GM04504 (cell line): ENCODE measurements at places on chromosomes 2 and 18.

DNA sequence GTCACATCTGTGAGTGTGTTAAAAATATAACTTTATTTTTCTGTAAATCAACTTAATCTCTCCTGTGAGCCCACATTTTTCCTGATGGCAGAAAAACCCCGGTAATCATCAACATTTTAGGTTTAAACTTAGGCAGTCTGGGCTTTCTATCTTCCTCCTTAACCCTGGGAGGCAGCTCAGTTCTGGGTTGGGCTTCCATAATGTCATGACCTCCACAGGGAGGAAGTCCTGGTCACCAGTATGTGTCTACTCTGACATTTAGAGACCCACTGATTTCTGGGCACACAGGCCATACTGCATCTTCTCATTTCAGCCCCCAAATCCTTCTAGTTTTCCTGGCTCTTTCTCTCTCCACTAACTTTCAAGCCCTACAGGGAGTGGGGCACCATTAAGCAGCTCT is 181.2 kb downstream of the DYSF start:
- DNase-seq, result no peak

GRCh38 chr2:185658750-185659149 is 79.9 kb upstream of the FSIP2 start:
- no peak for DNase-seq

GRCh38 chr2:139214801-139215200 is 434.6 kb upstream of the NXPH2 start:
- DNase-seq, result no peak

DNA sequence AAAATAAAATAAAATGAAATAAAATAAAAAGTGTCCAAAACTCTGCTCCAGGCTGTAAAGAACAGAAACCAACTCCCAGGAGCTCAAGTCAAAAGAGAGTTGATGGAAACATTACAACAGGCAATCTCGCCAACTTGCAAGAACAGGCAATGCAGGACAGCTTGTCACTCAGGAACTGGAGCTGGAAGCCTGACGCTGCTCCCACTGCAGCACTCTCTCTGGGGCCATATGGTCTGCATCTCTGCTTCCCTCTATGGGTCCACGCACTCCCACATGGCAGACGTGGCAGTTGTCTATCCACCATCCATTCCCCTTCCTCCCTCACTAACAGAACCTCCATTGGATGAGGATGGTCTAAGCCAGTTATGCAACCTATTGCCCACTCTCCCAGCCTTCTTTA is 23.3 kb upstream of the ARPC2 start:
- DNase-seq, result no peak

GRCh38 chr2:179595284-179595683 is 266.1 kb downstream of the ZNF385B start:
- no peak for DNase-seq

DNA sequence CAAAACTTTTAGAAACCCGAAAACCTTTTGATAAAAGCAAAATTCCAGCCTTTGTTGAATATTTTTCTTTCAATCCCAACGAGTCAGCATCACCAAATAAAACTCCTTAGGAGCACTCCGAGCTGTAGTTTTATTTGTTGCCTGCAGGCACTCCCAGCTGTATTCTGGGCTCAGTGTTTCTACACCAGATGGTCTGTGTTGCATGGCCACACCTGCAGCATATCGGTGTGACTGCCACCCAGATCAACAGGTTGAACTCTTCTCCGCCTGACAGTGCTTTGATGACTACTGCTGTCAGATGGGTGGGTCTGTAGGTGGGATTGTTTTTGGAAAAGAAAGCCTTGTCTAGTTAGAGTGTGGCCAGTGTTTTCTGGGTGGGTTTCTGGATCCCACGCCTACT is 32.7 kb downstream of the APCDD1 start:
- DNase-seq, result no peak

- no peak for DNase-seq
Observed at GRCh38 chr2:148969659-148970061, 68.8 kb upstream of the LYPD6B start.

DNA sequence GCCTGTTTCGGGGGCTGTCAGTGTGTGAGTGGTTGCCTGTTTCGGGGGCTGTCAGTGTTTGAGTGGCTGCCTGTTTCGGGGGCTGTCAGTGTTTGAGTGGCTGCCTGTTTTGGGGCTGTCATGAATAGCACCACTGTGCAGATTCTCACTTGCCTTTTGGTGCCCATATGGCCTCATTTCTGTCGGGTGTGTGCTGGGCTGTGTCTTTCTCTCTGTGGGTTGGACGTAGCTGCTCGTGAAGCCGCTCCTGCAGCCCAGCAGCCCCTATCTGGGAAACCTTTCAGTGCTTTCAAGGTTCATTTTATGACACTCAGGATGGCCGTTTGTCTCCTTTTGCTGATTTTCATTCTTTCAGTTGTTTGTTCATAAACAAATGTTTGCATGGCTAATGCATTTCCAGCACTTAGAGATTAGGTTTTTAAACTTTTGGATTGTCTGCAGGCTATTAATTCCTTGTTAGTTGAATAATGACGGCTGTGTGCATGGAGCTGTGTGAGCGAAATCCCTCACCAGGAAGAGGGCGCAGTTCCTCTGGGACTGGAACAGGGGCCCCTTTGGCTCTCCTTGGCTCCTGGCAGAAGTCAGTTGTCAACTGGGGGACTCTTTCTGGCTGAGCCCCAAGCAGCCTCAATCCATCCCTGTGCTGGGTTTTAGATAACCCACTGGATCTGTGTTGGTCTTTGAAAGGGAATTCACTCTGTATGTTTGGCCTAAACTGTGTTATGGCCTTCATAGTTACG is 10.8 kb downstream of the AGAP1 start:
- DNase-seq, result no peak

GRCh38 chr2:6787376-6787775 is 78.3 kb downstream of the CMPK2 start:
- DNase-seq, result no peak

GRCh38 chr18:46917803-46918600 is 600 bp downstream of the KATNAL2 start:
- no peak for DNase-seq

DNA sequence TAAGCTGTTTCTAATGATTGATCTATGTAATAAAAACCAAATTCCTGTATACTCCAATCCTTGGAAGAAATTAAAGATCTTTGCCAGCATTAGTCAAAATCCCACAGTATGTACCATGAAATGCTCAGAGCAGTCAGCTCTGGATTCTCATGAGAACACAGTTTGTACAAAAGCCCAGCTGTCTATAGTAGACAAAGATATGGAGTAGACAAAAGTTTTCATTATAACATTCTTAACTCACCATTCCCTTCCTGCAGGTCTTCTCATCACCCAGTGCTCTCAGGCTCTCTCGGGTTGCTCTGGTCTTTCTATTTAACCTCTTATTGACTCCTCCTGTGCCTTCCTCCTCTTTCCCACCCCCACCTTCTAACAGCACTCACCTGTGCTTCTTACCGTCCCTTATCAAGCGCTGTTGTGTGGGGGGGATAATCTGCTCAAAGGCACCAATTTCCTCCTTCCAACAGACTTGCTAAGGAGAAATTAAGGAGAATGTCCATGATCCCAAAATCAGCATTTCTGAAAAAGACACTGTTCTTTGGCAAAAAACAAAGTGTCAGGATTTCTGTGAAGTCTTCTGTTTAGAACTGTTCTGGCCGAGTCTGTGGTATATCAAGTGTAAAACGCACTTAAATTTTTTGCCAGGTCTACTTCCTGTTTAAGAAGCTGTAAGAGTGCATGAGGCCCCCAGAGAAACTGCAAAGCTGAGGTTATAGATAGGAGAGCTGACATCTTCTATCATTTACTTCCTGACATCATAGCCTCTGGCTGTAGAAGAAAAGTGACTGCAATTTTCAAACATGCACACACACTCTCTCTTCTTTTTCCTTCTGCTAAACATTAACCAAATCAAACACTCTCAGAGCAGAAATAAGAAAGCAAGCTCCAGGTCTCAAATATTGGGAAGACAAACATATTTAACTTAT is 144.1 kb downstream of the EVA1A start:
- DNase-seq, result no peak

- DNase-seq, result no peak
Observed at GRCh38 chr2:167196461-167197252, 308.4 kb downstream of the XIRP2 start.

- DNase-seq, result no peak
Observed at GRCh38 chr2:72770879-72771461, 54.9 kb downstream of the EXOC6B start.

DNA sequence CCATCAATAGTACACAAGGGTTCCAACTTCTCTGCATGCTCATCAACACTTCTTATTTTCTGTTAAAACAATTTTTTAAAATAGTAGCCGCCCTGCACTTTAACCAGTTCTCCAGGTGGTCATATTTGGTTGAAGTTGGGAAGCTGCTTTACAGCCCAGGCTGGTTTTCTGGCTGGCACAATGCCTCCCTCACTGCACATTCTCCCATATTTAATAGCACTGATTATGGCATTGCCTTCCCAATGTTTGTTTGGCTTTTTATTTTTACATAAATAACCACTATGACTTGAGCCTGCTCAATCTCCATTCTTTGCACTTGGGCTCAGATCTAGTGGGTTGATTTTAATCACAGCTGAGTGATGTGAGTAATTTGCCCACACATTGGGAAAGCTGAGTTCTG is 111.9 kb upstream of the MAP4K3 start:
- no peak for DNase-seq

DNA sequence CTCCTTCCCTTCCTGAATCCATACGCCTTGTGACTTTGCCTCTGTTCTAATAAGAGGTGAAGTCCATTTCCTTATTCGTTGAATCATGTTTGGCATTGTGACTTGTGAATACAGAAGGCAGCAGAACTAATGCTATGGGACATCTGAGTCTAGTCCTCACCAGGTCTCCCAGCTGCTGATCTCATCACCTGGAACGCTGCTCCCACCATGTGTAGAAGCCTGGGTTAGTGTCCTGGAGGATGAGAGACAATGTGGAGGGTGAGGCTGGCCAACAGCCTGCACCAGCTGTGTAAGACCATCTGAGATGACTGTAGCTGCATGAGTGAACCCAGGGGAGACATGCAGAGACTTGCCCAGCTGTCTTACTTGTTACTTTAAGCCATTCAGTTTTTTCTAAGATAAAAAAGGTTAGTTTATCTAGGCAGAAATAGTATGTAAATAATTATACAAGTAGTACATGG is 3.5 kb upstream of the HAAO start:
- DNase-seq, result no peak

GRCh38 chr2:9294764-9295163 is 88.2 kb downstream of the ASAP2 start:
- no peak for DNase-seq

DNA sequence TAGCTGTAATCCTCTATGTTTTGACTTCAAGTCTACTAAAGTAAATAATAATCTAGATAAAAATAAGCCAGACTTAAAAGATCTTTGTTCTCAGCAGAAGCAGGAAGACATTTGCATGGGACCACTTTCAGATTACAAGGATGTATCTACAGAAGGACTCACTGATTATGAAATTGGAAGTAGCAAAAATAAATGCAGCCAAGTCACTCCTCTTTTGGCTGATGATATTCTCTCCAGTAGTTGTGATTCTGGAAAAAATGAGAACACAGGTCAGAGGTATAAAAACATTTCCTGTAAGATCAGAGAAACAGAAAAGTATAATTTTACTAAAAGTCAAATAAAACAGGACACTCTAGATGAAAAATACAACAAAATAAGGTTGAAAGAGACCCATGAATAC is 338.4 kb downstream of the ZNF804A start:
- no peak for DNase-seq

- no peak for DNase-seq
Observed at GRCh38 chr2:101823347-101823791, 125.9 kb downstream of the MAP4K4 start.

DNA sequence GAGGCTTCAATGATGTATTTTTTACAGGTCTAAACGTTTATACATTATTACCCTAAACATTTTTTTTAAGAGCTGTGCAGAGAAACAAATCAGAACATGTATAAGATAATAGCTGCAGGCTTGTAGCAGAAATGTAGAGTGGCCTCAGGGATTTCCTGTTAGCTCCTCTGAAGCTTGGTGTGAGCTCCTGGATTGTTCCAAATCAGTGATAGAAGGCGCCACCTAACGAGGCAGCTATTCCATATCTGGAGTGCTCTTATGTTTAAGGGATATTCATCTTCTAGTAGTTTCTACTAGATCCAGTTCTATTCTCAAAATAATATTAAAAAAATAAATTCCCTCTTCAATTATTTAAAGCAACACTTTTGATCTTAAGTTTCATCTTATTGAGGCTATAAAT is 93.1 kb downstream of the LRP1B start:
- DNase-seq, result no peak

DNA sequence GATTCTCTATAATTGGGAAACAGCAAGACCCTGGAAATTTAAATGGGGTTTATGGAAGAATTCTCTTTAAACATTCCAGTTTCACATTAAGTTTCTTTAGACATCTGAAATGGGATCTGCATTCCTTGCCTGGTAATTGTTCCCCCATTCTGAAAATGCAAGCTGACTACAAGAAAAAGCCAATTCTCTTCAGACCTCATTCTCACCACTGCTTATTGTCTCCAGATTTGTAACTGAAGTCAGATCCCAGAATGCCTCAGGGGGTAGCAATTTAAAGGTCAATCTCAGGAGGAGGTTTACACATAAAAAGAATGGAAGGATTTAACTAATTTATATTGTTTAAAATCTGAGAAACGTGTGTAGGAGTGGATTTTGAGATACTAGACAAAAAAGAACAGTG is 41.2 kb downstream of the COL3A1 start:
- no peak for DNase-seq

DNA sequence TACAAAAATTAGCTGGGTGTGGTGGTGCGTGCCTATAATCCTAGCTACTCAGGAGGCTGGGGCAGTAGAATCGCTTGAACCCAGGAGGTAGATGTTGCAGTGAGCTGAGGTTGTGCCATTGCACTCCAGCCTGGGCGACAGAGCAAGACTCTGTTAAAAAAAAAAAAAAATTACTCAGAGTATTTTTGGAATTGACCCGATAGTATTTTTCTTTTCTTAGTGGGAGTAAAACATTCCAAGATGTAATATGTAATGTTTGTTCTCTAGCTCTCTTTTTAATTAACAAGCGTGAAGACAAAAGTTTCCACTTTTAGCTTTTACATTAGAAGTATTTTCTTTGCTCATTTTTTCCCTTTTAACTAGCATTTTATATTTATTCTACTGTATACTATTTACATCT is 12.0 kb upstream of the TMEM18 start:
- no peak for DNase-seq

DNA sequence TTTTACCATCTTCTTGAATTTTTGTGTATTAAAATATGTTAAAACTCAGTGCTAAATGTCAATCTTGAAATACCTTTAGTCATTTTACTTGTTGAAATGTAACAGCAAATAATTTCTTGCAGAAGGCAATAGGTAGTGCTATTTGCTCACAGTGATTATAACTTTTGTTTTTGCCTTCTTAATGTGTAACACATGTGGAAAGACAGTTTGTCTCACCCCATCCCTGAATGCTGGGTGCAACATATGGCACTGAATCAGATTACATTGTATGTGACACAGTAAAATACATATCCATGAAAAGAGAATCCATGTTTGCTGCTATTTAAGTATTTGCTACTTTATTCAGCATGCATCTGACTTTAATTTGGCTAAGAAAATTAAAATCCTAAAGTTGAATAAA is 35.3 kb downstream of the FRZB start:
- no peak for DNase-seq

- DNase-seq, result no peak
Observed at GRCh38 chr2:42567806-42568400, 529 bp upstream of the MTA3 start.
